Left forelimb (tissue), 1 donor: ENCODE measurements at places on chromosomes 16 and 17.
A peak's percentile ranks its signal among the peaks of the same experiment; 100 is the strongest.

DNA sequence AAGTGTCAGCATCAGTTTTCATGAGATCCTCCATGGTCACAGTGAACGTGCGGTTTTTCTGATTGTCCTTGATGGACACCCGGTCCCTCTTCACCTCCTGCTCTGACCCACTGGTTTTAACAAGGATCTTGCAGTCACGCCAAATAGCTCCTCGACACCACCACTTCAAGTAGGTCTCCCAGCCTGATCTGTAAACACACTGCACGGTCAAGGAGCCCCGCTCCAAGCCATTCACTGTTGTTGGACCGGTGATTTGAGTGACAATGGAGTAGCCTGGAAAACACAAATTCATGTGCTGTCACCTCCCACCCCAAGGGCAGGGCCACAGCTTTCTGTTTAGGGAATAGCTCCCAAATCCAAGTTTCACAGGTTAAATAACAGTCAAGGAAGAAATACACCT lies 8.2 kb downstream of the CD300LF start:
- DNase-seq = no peak

GRCh38 chr17:49549311-49549605 lies 26.4 kb upstream of the NXPH3 start:
- DNase-seq = no peak

DNA sequence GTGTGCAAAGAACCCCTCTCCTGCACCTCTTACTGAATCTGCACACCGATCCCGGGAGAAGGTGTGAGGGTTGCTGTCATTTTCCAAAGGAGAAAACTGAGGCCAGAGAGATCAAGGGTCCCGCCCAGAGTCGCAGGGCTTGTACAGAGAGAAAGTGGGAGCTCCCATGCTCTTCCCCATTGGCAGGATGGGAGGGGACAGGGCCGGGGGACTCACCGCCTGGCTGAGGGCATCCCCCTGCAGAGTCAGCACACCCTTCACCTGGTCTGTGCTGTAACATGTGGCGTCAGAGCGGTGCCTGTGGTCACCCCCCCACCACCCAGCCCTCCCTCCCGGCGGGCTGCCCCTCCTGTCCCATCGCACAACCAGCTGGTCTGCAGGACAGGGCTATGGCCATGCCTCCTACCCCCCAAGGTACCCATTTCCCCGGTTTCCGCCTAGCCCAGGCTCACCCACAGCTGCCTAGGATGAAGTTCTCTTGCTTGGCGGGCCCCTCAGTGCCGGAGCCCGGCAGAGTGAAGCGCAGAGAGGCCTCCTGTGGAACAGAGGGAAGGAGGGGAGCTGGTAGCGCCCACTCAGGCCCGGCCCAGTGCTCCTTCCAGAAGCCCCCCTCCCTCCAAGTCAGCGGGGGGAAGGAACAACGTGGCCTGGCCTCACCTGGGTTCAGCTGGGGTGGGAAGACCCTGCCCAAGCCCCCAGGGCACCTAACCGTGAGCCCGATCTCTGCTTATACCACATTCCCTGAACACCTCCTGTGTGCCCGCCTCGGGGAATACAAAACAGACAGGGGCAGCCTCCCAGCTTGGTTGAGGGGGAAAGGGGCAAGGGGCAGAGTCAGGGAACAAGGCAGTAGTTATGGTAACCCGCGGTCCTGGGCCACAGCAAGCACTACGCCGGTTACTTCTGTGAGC lies 1.1 kb downstream of the ROGDI start:
- DNase-seq = no peak

GRCh38 chr16:31916056-31916488 lies 42.5 kb downstream of the ZNF267 start:
- DNase-seq = no peak

DNA sequence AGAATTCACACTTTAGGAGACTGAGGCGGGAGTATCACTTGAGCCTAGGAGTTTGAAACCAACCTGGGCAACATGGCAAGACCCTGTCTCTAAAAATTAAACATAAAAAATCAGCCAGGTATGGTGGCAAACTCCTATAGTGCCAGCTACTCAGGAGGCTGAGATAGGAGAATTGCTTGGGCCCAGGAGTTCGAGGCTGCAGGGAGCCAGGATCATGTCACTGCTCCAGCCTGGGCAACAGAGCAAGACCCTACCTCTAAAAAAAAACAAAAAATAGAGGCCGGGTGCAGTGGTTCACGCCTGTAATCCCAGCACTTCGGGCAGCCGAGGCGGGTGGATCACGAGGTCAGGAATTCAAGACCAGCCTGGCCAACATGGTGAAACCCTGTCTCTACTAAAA lies 8.9 kb upstream of the GPT2 start:
- no peak for DNase-seq

- DNase-seq = no peak
These were observed 62.2 kb downstream of the UTP18 start for GRCh38 chr17:51322390-51323029.

GRCh38 chr16:84266451-84266850 lies 26.6 kb upstream of the KCNG4 start:
- no peak for DNase-seq

- DNase-seq = no peak
These were observed 121.9 kb upstream of the GSE1 start for GRCh38 chr16:85491058-85491771.

DNA sequence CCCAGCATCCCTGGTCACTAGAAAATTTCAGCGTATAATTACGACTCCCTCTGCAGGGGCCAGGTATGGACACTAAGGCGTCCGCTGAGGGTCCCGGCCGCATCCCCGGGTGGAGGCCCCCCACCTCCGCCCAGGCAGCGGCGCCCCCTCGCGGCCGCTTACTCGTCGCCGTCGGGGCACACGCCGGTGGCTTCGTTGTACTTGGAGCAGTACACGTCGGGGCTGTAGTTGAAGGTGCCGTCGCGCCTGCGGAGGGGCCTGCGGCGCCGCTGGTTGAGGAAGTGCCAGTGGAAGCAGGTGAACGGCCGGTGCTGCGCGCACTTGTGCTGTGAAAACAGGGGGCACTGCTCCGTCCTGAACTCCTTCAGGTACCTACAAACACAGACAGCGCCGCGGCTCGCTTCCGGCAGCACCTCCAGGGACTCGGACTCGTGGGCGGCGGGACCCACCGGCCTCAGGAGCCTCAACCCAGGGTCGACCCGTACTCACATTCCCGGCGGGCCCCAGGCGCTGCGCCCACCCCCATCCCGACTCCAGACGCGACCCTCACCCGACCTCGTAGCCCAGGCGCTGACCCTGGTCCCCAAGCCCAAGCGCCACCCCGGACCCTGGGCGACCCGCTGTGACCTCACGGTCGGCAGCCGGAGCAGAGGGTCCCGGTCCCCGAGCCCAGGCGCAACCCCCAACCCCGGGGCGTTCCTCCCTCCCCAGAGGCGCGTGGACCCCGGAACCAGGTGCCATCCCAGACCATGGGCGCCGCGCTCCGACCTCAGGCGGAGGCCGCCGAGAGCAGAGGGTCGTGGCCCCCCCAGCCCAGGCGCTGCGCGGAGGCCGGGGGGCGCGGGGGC lies 596 bp downstream of the UNKL start:
- peak; percentile 65 for DNase-seq

GRCh38 chr17:68981288-68981687 lies 26.1 kb upstream of the ABCA8 start:
- no peak for DNase-seq

DNA sequence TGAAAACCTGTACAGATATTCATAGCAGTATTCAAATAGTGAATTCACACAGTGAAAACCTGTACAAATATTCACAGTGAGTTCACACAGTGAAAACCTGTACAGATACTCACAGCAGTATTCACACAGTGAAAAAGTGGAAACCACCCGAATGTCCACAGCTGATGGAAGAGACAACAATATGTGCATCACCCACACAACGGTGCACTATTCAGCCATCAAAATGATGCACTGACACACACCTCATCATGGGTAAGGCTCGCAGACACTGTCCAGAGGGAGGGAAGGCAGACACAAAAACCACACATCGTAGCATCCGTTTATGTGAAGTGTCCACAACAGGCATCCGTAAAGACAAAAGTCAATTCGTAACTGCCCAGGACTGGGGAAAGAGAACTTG lies 100.9 kb downstream of the VPS53 start:
- no peak for DNase-seq

- no peak for DNase-seq
These were observed 8.4 kb downstream of the FBXO47 start for GRCh38 chr17:38958756-38959155.

- no peak for DNase-seq
These were observed 2.0 kb upstream of the FOXF1 start for GRCh38 chr16:86508028-86508946.

- DNase-seq = peak; percentile 45
These were observed 1.8 kb downstream of the CCR7 start for GRCh38 chr17:40563220-40564052.

DNA sequence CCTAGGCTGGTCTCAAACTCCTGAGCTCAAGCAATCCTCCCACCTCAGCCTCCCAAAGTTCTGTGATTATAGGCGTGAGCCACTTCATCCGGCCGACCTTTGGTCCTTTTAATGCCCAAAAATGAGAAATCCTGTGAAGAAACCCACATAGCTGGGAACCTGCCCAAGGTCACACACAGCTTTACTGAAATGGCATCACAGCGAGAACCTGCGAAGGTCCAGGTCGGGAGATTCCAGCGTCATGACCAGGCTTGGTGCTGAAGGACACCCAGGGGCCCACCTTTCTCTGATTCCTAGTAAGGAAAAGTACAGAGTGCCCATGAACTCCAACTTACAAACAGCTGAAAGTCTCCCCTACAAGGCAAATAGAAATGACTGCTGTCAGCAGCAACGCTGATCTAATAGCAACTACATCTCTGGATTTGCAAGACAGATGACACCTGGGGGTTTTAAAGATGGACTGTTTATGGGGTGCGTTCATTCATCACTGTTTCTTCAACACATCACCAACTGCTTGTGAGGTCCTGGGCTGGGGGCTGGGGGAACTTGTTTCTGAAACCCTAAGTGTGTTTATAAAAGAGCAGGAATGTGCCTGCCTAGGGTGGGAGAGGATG lies 24.5 kb upstream of the DNAH17 start:
- no peak for DNase-seq

- DNase-seq = no peak
These were observed 32.4 kb upstream of the NF1 start for GRCh38 chr17:31062346-31062745.

DNA sequence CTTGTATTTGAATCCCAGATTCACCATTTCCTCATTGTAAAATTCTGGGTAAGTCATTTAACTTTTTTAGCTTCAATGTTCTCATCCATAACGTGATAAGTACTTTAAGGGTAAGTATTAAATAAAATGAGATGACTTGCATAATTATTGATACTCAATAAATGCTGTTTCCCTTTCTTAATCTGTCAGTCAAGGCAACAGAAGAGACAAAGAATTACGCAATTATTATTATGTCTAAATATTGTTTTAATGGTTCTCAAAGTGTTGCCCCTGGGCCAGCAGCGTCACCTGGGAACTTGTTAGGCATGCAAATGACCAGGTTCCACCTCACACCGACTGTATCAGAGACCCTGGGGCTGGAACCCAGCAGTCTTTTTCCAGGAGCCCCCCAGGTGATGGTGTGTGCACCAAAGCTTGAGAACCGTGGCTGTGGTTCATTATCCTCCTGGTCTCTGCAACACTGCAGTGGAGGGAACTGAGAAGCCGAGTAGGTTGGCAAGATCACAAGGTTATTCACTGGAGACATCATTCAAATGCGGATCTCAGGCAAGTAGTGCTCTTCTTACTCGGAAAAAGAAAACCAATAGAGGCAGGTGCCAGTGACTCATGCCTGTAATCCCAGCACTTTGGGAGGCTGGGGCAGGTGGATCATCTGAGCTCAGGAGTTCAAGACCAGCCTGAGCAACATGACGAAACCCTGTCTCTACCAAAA lies 43.5 kb downstream of the LYRM9 start:
- DNase-seq = no peak

GRCh38 chr17:40596261-40596919 lies 31.1 kb upstream of the CCR7 start:
- DNase-seq = no peak

GRCh38 chr17:28861393-28862203 lies 6.8 kb downstream of the ERAL1 start:
- no peak for DNase-seq

DNA sequence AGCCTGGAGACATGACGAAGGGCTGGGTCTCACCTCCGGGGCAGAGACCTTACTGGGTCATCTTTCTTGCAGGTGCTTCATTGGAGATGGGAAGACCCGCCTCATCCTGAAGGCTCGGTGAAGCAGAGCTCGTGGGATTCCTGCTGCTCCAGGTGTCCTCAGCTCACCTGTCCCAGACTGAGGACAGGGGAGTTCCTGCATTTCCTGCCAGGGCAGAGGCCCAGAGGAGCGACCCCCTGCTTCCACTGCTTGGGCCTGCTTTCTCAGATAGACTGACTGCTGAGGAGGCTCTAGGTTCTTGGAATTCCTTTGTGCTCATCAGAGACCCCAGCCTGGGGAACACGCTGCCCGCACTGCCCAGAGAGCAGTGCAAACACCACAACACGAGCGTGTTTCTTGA lies 11.6 kb downstream of the AQP8 start:
- DNase-seq = no peak

GRCh38 chr16:50235581-50235980 lies 30.8 kb upstream of the ADCY7 start:
- no peak for DNase-seq

DNA sequence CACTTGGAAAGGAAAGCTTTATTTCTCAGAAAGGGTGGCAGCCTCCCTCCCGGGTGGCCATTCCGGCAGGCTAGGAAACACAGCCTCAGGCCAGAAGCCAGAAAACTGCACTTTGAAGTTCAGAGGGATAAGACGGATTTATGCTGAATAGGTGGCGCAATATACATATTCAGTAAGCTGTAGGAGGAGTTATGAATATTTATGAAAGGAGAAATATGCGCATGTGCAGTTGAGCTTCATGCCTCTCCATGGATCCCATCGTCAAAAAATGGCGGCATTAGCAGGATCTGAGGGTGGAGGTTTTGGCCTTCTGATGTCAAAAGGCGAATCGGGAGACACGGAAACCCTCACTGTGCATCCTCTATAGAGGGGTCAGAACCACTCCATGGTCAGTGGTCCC lies 82.3 kb downstream of the KATNIP start:
- no peak for DNase-seq

- no peak for DNase-seq
These were observed 17.6 kb downstream of the MAP1LC3B start for GRCh38 chr16:87409781-87410180.

GRCh38 chr17:45956090-45956489 lies 43.0 kb upstream of the STH start:
- no peak for DNase-seq

- DNase-seq = no peak
These were observed 244.8 kb downstream of the FOXL1 start for GRCh38 chr16:86823125-86823524.

DNA sequence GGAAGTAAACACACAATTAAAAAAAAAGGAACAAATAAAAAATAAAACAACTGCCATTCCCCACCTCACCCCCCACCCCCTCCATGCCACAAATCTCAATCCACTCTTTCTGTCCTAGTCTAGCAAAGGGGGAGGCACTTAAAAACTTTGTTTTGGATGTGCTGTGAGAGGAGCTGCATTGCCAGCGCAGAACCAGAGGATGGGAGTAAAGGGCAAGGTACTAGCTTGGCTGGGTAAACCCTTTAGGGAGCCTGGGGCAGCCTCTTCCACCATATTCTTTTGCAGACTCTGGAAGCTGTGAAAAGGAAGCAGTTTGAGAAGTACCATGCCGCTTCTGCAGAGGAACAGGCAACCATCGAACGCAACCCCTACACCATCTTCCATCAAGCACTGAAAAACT lies 1.4 kb downstream of the MRPS7 start:
- DNase-seq = no peak

GRCh38 chr16:27929818-27930217 lies 133.7 kb downstream of the GSG1L start:
- no peak for DNase-seq

GRCh38 chr17:79087428-79088143 lies 13.0 kb downstream of the ENGASE start:
- no peak for DNase-seq

- no peak for DNase-seq
These were observed 21.4 kb downstream of the CDRT4 start for GRCh38 chr17:15446036-15446435.
